ENCODE measurements at places on chromosomes 4 and X.

- no peak for DNase-seq
These were observed 245.9 kb upstream of the GIMD1 start for GRCh38 chr4:106614441-106614840.

DNA sequence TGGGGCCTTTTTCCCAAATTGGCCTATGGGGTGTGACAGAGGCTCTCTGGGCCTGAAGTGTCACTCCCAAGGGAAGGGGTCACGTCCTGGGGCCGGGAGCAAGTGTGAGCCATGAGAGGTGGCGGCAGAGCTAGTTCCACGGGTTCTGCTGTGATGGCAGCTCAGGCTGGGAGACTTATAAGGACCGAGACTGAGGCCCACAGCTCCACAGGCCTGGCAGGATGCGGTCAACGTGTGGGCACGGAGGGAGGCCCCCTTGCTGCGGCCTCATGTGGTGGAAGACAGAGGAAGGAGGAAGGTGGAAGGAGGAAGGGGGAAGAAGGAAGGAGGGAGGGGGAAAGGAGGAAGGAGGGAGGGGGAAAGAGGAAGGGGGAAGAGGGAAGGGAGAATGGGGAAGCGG lies 7.2 kb upstream of the CPLX1 start:
- no peak for DNase-seq

DNA sequence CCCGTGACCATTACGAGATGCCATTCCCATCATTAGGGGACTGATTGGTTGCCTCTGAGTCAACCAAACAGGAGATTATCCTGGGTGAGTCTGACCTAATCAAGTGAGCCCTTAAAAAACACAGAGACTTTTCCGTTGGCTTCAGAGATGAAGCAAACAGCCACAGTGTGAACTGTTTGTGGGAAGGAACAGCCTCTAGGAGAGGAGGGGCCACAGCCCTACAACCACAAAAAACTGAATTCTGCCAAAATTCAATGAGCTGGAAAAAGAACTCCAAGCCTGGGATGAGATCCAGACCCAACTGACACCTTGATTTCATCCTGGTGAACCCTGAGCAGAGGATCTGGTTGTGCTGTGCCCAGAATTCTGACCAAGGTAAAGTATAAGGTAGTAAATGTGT lies 31.3 kb upstream of the TBL1X start:
- no peak for DNase-seq

DNA sequence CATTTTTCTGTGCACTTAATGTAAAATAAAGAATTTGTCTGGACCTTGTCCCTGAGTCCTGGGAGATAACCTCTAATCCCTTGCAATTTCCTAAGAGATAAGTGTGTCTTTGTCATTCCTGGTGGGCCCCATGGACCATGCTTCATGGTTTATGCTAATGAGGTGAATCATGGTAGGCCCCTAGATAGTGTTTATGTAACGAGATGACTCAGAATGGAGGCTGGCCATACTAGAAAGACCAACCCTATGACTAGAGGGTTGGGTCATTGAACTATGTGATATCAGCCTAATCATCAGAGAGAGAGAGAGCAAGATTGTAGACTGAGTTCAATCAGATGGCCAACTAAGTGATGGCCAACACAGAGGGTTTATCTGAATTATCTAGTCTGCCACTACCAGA lies 64.2 kb upstream of the NHSL2 start:
- no peak for DNase-seq

DNA sequence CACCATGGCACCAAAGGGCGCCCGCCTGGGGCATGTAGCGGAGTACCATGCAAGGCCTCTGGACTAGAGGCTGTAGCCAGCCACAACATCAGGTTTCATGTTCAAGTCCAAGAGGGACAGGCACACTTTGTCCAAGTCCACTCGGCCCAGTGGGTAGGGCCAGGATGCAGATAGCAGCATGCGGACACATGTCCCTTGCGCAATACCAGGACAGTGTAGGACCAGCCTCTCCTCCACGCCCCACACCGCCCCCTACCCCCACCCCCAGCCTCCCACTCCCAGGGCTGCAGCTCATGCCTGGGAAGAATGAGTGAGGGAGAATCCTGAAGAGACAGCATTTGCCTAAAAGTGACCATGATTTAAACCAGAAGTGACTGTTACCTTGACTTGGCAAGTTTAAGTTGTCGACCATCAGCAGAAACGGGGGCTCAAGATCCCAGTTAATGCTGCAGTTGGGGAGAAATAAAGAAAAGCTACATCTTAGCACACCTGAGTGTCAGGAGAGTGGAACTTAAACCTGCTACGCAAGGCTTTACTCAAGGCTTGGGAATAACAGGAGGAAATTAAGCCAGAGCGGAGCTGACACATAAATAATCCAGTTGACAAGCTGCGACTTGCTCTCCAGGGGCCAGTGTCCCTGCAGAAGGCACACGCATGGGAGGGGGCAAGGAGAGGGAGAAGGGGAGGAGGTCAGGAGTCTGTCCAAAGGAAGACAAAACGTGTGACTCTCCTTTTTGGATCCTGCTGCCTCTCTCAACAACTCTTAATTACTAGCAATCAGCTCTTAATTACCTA lies 221.7 kb downstream of the BCOR start:
- no peak for DNase-seq

Measured in H54 (cell line).